ENCODE measurements at places on chromosomes 2 and 18.
A peak's percentile ranks its signal among the peaks of the same experiment; 100 is the strongest.

GRCh38 chr2:49225126-49225525 lies 70.8 kb upstream of the FSHR start:
- DNase-seq: no peak

DNA sequence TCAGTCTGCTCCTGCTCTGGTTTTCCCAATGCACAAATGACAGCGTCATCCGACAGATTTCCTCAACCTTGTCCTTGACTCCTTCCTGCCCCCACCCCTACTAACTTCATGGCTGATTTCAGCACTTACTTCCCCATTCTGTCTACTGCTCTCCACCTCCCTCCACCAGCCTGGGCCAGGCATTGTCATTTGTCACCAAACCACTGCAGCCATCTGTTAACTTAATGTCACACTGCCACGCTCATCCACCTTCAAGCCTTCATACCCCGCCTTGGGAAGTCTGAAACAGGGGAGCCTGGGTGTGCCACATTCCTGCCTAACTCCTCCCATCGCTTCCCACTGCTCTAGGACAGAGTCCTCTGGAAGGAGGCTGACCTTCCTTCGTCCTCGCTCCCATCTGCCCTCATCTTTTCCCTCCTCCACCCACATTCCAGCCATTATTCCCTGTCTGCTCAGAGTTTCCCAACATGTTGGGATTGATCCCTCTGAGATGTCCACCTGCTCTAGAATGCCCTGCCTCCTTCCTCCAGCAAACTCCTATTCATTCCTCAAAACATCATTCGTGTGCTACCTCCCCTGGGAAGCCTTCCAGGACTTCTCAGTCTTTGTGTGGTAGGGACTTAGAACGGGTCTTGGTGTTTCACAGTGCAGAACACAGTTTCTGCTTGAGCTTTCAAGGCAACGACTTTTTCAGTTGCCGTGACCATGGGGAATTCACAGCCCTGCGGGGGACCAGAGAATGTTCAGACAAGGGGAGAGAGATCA lies 42.2 kb upstream of the SMAD7 start:
- no peak for DNase-seq

DNA sequence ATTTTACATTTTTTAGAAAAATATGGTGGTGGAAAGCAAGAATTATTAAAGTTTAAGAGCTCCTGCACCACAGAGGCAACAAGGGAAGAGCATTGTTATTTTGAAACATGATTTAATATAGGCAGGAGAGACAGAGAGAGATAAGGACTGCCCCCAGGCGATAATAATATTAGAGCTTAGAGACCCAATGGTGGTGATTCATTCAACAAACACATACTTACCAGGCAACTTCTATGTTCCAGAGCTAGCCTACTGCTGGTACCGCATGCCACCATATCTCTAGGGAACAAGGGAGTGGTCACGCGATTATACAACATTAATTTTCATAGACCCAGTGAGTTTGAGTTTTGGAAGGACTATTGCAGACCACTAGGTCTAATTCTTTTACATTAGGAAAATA lies 327.8 kb upstream of the SOX11 start:
- no peak for DNase-seq

DNA sequence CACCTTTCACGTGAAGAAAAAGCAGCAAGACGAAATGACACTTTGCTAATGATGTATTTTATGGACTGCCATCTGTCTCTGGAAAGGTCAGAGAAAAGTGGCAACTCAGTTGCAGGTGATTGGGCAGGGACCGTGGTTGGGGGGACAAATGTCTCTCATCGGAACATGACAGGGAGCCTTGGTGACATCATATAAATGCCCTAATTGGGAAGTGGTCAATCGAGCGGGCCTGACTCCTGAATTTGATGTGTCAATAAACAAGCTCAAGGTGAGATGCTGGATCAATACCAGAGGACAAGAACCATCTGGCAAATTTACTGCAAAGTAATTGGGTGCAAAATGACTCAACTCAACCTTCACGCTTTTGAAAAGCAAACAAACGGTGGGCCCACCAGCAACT lies 151.9 kb upstream of the SKOR2 start:
- DNase-seq: no peak

DNA sequence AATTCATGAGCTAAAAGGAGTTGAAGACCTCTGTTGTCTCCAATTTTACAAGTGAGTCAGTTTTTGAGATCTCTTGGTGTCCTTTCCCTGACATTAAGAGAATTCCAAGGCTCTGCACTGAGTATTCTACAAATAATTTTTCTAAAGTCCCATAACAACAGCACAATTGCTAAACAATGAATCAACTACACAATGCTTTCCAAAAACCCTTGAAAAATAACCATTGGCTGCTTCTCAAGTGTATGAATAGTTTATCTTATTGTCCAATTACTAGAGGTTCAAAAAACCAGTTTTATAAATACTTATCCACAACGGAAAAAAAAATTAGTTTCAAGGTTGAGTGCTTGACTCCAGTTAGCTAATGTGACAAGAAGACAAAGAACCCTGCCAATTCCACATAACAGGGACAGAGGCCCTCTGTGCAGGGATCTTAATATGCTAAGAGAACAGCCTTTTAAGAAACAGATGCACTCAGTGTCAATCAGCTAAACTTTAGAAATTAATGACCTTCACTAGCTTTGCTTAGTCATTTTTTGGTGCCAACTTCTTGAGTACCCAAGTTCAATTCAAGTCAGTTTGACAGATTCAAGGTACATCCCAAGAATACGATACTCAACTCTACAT lies 266.6 kb upstream of the CYP26B1 start:
- no peak for DNase-seq

DNA sequence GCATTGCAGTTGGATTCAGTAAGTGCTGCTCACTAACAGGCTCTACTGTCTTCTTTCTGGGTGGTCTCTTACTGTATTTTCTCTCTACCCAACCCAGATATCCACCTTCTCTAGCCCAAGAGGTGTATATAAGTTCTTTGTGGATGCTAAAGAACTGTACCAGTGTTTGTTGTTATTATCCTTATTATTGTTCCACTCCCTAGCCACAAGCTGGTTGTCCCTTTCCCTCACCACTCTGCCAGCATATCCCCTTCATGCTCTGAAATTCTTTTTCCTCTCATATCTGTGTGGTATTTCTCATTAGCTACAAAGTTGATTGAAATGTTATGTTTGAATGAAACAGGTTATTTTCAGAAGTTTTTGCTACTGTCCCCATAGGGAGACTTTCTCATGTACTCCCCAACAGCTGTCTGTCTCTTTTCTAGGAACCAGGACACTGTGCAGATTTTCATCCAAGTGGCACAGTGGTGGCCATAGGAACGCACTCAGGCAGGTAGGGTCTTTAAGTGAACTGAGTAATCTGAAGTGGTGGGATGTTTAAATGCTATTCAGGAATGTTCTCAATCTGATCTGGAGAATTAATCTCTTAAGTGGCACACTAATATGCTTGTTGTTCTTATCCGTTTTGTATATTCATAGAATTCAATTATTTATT lies 56.8 kb downstream of the COX7A2L start:
- DNase-seq: no peak

- no peak for DNase-seq
Measured at GRCh38 chr2:62499430-62500060, 6.5 kb downstream of the TMEM17 start.

DNA sequence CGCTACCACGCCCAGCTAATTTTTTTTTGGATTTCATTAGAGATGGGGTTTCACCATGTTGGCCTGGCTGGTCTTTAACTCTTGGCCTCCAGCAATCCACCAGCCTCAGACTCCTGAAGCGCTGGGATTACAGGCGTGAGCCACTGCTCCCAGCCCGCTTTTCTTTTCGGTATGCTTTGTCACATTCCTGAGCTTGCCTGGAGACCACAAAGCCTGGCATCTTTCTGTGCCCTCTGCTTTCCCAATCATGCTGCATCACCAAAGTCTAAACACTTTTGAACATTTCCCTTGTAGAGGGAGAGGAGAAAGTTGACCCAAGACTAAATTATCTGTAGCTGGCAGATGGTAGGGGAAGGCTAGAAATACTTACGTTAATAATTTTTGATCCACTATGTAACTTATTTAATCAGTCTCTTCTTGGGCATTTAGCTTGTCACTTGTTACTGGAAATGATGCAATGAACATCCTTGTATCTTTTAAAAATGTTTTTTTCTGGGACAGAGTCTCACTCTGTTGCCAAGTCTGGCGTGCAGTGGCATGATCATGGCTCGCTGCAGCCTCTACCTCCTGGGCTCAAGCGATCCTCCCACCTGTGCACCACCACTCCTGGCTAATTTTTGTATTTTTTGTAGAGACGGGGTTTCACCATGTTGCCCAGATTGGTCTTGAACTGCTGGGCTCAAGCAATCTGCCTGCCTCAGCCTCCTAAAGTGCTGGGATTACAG lies 2.7 kb upstream of the NPC1 start:
- no peak for DNase-seq

GRCh38 chr2:113175042-113175628 lies 1.4 kb downstream of the PSD4 start:
- DNase-seq: no peak

- no peak for DNase-seq
Measured at GRCh38 chr18:38648179-38648578, 1082.6 kb upstream of the CELF4 start.

DNA sequence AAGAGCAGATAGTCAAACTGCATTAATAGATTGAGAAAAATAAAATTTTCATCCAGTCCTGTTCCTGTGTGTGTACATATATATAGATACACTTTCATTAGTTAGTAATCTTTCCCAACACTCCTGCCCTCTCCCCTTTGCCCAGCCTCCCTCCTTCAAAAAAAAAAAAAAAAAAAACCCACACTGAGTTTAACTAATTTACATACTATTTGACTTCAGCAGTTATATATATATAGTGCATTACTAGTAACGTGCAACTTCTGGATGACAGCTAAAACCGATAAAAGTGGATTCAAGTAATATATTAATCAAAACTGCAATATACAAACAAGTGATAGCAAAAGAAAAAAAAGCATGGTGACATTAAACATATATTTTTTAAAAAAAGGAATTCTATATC lies 1.4 kb downstream of the FIGN start:
- DNase-seq: no peak

GRCh38 chr2:30222636-30223360 lies 8.5 kb upstream of the LBH start:
- no peak for DNase-seq

DNA sequence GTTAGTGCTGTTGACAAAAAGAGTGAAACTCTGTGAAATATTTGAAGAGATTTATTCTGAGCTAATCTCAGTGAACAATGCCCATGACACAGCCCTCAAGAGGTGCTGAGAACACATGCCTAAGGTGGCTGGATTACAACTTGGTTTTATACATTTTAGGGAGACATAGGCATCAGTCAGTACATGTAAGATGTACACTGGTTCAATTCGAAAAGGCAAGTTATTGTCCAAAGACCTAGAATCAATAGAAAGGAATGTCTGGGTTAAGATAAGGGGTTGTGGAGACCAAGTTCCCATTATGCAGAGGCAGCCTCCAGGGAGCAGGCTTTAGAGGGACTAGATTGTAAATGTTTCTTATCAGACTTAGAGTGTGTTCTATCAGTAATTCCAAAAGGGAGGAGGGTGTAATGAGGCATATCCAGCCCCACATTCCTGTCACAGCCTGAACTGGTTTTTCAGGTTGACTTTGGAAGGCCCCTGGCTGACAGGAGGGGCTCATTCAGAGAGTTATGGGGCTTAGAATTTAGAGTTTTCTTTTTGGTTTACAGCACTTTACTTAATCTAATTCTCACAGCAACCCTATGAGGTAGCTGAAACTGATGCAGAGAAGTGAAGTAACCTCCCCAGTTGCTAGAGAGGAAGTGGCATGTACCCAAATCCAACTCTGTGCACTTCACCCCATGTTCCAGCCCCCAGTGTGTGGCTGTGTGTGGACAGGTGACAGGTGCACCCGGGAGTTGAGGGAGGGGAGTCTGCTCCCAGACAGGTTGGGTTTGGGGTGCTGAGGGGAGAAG lies 28.3 kb upstream of the ASAP2 start:
- DNase-seq: no peak

DNA sequence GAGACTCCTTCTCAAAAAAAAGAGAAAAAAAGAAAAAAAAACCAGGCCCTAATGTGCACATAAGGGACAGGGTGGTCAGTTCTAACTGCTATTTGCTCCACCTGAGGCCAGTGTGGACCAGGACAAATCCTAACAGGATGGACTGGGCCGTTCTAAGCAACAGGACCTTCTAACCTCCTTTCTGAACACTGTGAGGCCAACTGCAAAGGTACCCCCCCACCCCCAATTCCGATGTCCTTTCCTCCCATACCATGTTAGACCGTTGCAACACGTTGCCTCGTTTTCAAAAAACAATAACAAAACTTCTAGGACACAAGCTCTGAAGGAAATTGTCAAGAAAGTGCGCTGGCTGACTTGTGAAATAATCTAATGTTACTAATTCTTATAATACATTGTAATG lies 1.2 kb downstream of the THAP4 start:
- no peak for DNase-seq

GRCh38 chr2:30147715-30148610 lies 1.2 kb downstream of the YPEL5 start:
- DNase-seq: peak; percentile 62

DNA sequence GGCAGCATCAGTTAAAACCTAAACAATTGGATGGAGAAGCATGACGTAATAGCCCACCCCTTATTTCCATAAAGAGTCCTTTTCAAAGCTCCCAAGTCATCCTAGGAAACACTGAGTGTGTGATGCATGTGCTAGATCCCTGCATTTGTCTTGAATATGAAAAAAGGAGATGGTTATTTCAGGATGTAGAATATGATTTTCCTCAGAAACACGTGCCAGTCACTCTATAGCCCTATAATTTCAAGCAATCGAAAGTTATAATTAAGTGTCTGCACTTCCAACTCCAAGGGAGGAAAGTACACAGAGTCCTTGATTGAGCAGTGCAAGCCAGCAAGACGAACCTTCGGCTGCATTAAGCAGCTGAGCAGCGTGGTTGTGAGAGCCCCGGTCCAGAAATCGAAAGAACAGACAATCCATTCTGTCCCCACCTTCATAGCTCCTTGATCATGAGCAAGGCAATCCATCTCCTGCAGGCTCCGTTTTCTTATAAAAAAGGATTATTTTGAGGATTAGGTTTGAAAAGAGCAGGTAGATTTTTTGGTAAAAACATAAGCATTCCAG lies 287.7 kb downstream of the FBXO15 start:
- no peak for DNase-seq

DNA sequence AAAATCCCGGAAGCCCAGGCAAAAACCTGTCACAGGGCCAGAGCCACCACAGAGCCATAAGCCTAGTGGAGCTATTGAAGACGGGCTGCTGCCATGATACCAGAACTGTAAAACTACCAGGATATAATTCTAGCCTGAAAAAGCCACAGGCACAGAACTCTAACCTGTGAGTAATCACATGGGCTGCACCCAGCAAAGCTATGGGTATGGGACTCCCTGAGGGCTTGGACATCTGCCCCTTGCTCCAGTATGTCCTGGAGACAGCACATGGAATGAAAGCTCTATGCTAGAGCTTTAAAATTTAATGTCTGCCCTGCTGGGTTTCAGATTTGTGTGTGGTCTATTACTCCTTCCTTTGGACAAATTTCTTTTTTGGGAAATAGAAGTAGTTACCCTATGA lies 2183.6 kb upstream of the CELF4 start:
- no peak for DNase-seq

- no peak for DNase-seq
Measured at GRCh38 chr2:198327526-198327925, 523.1 kb downstream of the PLCL1 start.
